ENCODE measurements at places on chromosomes 16 and 17.
A peak's percentile ranks its signal among the peaks of the same experiment; 100 is the strongest.

- no peak for DNase-seq
Measured at GRCh38 chr16:4994719-4995434, 36.7 kb downstream of the SEC14L5 start.

GRCh38 chr16:58011652-58012051 is 10.4 kb downstream of the USB1 start:
- DNase-seq, result peak; percentile 72

DNA sequence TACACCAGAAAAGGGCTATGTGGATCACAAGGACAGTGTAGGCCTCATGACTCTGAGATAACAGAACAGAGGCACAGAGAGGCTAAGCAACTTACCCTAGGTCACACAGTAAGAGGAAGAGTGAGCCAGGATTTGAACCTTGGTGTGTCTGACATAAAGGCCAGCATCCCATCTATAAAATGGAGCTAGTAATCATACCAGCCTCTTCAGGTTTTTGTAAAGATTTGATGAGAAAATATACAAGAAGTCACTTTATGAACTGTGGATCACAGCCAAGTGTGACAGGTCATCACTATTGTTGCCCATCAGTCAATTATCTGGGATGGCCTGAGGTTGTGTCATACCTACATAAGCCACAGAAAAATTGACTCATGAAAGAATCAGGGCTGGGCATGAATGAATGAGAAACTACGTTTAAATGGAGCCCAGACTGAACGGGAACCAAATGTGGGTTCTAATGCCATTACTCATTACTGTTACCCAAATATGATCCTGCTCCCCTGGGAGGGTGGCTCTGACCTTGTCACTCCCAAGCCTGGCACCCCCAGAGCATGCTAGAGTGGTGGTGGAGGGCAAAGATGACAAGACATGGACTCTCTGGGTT is 21.0 kb downstream of the FBXO39 start:
- DNase-seq, result no peak

DNA sequence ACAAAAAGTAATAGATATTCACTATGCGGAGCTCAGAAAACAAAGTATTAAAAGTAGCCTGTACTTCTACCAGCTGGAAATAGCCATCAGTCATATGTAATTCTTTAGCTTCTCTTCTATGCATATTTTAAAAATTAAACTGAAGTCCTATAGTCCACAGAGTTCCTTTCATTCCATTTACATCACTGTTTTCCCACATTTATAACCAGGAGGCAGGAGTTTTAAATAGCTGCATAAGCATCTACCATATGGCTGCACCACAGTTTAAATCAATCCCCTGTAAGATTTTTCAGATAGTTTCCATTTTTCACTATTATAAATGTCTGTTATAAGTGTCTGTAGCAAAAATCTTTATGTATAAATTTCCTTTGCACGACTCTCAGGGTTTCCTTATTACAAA is 45.1 kb downstream of the ZFHX3 start:
- DNase-seq, result no peak

- DNase-seq, result peak; percentile 83
Measured at GRCh38 chr17:42819939-42820535, 4.0 kb downstream of the BECN1 start.

DNA sequence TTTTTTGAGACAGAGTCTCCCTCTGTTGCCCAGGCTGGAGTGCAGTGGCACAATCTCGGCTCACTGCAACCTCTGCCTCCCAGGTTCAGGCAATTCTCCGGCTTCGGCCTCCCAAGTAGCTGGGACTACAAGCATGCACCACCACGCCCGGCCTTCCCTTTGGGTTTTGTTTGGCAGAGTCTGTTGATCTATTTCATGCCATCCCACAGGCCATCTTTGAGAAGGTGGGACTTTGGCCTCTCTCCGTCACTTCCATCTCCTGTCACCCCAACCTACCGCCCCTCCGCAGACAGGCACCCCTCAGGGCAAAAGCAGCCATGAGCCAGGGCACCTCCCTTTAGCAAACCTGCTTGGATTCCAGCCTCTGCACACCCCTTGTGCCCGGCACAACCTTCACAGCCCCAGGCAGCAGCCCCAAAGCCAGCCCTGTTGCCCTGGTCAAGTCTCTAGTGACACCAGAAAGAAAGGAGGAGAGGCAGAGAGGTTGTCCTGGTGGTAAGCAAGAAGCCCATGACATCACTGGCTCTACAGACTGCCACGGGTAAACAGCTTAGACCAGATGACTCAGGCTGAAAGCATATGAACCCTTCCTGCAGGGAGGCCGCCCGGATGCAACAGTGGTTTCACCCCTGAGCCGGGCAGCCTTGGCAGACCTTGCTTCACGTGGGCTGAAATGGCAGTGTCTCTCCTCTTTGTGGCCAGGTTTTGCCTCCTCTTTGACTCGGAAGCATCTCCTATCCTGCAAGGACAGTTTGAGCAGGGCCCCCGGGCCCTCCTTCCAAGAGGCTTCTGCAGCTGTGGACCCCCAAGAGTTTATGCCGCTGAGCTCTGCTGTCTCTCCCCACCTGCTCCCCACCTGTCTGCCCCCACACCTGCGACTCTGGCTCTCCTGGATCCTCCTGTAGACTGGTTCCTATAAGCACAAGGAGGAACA is 8.1 kb upstream of the TIMP2 start:
- peak; percentile 97 for DNase-seq

- DNase-seq, result no peak
Measured at GRCh38 chr17:49878931-49879904, 31.3 kb upstream of the TAC4 start.

DNA sequence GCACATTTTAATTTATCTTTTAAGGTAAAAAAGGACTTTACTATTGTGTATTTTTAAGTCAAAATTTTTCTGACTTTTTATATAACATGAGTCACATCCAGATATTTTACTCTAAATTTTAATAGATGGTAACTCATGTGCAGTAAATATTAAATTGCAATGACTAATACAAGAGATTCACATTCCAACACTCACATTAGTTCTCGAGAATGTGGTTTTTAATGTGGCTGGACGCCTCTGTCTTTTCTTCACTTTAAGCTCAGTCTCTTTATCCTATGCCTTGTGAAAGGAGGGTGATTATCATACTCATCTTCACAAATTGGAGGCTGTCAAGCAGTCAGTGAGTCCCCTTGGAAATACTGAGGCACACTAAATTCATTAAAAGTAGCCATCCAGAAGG is 315.6 kb downstream of the HS3ST3B1 start:
- DNase-seq, result no peak

- DNase-seq, result no peak
Measured at GRCh38 chr16:2898831-2899563, 12.7 kb upstream of the FLYWCH1 start.

GRCh38 chr17:69030169-69030568 is 30.6 kb downstream of the ABCA9 start:
- DNase-seq, result no peak

GRCh38 chr16:24753437-24753836 is 24.0 kb downstream of the TNRC6A start:
- DNase-seq, result no peak

GRCh38 chr17:77644181-77645071 is 314.1 kb upstream of the TNRC6C start:
- no peak for DNase-seq

DNA sequence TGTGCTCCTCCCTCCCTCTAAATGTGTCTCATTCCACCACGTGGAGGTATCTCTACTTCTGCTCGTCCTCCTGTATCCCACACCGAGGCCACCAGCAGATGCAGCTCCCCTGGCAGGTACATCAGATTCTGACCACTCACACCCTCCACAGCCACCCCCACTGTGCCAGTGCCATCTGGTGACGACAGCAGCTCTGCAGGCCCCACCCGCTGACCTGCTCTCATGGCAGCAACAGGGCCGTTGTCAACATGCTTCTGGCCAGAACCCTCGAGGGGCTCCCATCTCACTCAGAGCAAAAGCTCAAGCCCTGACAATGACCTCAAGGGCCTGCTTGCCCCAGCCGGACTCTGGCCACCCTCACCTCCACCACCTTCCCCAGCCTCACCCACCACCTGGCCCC is 93.4 kb downstream of the AMFR start:
- no peak for DNase-seq

DNA sequence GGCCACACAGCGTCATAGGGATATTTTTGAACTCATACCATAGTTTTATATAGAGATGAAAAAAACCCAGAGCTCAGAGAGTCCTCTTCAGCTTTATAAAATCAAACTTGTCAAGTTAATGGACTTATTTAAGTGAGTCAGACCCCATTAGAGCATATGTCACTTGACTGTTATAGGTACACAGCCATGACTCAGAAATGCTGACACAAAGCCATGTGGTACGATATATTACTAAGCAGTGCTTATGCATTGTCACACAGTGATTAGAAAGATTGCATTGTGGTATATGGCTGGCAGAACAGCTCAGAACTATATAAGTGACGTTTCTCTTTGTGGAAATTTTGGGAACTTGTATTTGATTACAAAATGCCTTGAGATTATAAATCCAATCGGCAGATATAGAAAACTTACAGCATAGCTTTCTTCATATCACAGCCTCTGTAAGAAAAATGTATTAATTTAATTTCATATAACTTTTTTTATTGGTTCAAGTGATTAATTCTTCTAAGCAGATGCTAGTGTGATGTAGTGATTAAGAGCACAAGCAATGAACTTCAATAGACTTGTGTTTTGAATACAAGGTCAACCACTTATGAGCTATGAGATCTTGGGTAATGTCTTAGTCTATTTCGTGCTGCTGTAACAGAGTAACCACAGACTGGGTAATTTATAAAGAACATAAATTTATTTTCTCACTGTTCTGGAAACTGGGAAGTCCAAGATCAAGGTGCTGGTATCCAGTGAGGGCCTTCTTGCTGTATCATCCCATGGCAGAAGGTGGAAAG is 25.8 kb upstream of the GINS3 start:
- no peak for DNase-seq
